Fibroblast of skin of back (primary cell): ENCODE measurements at places on chromosomes 4 and X.

DNA sequence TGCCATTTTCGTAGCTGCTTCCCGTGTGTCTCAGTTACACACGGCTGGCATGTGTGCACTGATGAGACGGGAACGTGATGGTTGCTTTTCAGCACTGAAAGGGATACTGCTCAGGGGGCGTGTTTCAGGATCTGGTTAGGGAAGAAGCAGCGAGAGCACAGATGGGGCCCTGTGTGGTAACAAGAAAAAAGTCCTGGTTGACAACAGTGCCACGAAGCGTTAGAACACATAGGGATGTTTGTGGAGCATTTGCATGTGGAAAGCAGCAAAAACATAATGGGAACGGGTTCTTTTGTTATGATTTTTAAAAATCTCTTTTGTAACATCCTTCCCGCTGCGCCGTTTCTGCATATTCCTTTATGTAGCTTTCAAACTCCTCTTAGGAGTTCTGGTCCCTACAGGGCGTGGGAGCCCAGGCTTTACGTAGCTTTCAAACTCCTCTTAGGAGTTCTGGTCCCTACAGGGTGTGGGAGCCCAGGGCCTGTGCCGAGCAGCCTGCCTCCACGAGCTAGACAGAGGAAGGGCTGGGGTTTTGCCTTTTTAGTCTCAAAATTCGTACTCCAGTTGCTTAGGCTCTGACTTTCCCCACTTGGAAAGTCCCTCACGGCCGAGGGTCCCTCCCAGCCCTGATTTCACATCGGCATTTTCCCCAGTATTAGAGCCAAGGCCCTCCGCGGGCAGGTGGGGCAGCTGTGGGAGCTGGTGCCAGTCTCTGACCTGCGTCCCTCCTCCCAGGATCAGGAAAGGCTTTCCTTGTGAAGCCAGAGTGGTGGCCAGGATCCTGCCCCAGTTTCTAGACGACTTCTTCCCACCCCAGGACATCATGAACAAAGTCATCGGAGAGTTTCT, 11.0 kb upstream of the MSANTD1 start:
- no peak for DNase-seq

- DNase-seq: no peak
Observed at GRCh38 chr4:154088741-154089140, 299.9 kb upstream of the SFRP2 start.

DNA sequence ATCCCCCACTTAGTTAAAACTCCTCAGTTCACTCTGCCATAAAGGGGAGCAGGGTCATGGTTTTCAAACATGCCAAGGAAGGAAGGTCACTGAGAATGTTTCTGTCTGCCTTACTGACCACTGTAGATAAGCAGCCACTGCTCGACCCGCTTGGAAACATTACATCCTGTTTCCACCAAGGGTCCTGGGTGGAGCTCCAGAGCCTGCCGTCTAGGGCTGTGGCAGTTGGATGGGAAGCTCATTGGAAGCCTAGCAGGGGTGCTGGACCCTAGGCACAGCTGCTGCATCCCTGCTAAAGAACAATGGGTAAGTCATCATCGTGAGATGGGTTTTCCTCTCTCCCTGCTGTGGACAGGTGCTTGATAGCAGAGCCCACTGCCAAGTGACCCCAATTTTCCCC, 76.0 kb upstream of the SRD5A3 start:
- DNase-seq: no peak

GRCh38 chr4:13547485-13548041, 3.3 kb upstream of the NKX3-2 start:
- DNase-seq: no peak

DNA sequence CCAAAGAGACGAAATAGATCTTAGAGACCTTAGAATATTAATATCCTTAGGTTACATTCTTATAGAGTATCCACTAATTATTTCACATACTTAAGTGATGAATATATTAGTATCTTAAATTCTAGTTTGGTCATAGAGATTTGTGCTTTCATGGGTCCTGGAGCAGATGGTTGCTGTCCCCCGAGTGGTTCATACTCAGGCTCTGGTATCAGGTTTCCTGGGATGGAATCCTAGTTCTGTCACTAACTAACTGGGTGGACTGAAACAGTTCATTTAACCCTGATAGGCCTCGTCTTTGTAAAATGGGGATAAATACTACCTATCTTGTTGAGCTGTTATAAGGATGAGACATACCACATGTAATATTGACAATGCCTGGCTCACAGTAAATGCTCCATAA, 264.6 kb downstream of the TENM3 start:
- DNase-seq: no peak

DNA sequence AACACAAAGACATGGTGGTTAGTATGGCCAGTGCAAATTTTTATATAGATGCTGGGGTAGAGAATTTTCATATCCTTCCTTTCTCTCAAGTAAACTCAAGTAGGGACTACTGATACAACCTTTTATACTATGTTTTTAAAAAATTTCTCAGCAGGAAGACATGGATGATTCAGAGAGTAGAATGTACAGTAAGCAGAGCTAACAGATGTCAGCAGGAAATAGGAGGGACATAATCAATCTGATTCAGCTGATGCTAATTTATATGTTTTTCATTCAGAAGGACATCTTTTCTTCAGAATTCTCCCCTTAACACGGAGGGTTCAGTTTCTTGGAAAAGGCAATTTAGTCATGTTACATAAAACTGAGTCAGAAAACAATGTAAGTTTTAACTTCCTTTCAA, 95.4 kb downstream of the GRIA2 start:
- no peak for DNase-seq

DNA sequence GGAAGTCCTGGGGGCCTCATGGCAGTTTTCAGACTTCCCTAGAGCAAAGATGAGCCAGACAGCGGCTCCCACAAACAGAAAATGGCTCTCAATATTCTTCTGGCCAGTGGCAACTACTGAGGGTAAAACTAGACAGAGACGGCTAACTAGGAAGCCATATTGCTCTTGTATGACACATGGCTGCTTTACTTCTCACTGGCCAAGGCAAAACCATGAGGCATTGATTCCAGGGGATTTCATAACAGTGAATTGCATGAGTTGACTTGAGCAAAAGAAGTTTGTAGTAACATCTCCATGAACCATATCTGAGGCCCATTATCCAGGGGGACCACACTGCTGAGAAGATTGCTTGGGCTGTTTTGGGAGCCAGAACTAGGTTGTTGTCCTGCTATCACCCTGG, 13.7 kb upstream of the TLR8 start:
- DNase-seq: no peak
